NCI-H69 (cell line): ENCODE measurements at places on chromosomes 4 and X.
A peak's percentile ranks its signal among the peaks of the same experiment; 100 is the strongest.

- DNase-seq, result no peak
Measured at GRCh38 chrX:68203646-68204045, 229.6 kb downstream of the OPHN1 start.

- DNase-seq, result no peak
Measured at GRCh38 chr4:26525136-26525770, 35.0 kb upstream of the CCKAR start.

DNA sequence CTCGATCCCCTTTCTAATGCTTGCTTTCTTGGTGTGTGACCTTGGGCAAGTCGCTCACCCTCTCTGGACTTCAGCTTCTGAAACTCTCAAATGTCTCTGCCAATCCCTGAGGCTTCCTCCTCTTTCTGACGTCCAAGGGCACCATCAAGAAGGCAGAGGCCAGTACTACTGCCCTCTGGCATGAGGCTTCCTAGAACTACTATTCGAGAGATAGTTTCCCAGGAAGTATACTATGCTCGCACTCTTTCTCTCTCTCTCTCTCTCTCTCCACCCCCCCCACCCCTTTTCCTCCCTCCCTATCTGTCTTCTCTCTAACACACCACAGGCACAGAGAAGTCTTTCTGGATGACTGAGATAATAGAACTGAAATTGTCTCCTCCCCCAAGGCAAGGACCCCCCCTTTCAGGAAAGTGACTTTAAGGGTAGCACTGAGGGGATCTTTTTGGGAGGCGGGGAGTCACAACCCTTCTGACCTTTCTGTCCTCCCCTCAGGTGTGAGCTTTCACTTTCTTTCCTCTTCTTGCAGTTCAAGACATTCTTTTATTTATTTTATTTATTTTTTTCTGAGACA, 20.0 kb upstream of the BCOR start:
- no peak for DNase-seq

DNA sequence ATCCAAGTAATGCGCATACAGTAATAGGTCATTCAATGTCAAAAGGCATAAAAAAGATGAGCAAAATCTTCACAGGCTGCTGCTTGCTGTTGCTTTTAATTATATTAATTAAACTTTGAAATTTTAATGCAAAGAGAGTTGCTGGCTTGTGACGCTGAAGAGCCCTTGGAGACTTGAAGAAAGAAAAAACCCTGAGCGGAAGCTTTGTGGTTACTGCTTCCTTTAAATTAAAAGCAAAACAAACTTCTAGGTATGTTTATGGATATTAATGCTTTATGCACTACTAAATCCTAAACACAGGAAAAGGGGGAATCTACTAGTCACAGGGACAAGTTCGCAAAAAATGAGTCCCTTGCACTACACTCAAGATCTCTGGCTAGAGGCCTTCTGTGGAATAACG, 166.7 kb downstream of the ANTXR2 start:
- DNase-seq, result no peak

DNA sequence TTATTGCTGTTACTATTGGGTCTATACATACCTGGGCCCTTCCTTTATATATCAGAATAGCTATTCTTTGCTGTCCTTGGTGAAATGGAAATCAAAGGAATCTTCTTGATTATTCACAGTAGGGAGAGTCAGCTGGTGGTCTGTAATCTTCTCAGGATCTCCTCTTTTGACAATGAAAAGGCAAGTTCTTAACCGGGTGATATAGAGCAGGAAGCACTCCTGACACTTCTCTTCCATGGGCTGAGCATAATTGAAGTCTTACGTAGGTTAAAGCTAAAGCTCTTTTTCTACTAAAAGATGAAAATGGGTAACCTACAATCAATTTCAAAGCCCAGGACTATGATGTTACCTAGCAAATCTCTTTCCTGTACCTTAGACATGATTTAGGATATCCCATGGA, 274.9 kb upstream of the LCORL start:
- no peak for DNase-seq

DNA sequence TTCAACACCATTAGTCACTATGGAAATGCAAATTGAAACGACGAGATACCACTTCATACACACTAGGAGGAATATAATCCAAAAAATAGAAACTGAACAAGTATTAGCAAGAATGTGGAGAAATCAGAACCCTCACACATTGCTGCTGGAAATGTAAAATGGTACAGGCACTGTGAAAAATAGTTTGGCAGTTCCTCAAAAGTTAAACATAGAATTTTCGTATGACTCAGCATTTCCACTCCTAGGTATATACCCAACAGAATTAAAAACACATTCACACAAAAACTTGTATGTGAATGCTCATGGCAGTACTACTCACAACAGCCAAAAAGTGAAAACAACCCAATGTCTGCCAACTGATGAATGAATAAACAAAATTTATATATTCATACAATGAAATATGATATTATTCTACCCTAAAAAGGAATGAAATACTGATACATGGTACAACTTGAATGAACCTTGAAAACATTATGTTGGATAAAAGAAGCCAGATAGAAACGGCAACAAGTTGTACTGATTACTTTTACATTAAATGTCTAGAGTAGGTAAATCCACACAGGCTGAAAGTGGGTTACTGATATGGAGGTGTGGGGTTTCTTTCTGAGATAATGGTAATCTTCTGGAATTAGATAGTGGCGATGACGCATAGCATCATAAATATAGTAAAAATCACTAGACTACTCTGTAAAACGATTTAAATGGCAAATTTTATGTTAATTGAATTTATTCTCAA, 22.3 kb downstream of the TEC start:
- no peak for DNase-seq

GRCh38 chrX:34053931-34054330, 78.2 kb downstream of the FAM47A start:
- no peak for DNase-seq

DNA sequence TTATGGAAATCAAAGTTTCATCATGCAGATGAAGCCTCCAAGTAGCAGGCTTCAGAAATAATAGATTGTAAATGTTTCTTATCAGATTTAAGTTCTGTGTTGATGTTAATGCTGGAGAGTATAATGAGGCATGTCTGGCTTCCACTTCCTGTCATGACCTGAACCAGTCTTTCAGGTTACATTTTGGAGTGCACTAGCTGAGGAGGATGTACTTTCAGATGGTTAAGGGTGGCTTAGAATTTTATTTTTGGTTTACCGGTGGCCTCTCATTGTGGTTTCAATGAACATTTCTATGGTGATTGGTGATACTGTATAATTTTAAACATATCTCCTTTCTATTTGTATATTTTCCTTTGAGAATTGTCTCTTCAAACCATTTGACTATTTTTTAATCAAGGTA, 890.4 kb downstream of the SH3BGRL start:
- no peak for DNase-seq

DNA sequence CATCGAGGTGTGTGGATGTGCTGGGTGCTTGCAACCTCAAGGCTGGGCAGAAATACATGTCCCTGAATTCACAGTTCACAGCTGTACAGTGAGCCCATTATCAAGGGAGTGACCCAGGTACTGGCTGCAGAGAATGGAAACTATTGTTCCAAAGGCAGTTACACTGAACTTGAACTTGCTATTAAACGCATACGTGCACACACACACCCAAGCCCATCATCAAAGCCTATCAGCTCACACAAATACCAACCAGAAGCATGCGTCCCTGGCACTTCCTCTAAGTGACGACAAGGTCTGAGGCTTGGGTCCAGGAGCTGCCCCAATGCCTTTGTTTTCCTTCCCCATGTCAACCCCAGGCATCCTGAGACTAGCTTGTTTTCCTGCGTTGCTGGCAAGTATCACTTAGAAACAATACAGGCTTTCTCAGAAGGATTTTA, 88.6 kb downstream of the IRF2 start:
- peak; percentile 46 for DNase-seq

DNA sequence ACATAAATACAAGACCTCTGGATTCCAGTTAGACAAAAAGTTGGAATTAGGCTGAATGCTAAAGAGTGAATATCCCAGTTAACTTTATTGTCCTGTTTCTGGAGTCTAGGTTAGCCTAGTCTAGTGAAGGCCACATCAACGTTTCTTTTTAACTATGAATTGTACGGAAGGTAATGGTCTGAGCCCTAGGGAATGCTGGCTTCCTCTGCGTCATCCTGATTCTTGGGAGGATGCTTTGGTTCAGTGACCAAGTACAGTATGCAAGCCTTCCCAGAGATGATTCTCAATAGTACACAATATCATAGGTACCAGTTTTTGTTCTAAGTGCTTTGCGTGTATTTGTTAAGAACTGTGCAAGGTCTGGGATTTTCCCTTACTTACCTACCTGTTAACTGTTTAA, 11.8 kb downstream of the DIAPH2 start:
- DNase-seq, result no peak

DNA sequence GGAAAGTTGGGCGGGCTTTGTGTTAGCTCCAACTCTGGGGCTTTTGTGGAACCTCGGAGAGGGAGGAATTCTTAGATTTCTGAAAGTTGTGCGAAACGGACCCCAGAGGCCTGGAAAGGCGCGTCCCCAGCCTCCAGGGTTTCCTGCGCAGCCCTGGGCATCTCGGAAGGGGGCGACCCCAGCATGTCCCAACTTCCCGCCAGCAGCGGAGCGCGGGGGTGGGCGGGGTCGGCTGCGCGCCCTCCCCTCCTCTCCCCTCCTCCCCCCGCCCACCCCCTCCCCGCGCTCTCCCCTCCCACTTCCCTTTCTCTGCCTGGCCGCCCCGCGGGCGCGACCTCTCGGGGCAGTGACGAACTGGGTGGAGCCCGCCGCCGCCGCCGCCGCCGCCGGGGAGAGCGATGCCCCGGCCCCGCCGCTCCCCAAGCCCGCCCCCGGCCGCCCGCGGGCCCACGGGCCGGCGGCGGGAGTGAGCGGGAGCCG, 16.8 kb downstream of the PTTG2 start:
- peak; percentile 87 for DNase-seq

DNA sequence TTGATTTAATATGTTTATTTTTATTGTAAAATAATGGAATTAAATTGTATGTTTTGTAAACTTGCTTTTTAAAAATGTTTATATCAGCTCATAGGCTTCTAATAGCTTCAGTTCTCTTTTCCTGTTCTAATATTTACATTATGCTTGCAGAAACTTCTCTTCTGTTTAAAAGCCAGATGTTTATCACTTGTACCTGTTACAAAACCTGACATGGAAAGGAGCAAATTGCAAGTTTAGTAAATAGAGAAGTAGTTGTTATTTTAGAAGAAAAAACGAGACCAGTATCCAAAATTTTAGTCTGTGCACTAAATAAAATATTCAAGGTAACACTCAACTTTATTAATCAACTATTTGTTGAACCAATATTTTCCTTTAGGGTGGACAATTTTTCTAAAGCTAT, 69.4 kb upstream of the GUCY1A1 start:
- no peak for DNase-seq

DNA sequence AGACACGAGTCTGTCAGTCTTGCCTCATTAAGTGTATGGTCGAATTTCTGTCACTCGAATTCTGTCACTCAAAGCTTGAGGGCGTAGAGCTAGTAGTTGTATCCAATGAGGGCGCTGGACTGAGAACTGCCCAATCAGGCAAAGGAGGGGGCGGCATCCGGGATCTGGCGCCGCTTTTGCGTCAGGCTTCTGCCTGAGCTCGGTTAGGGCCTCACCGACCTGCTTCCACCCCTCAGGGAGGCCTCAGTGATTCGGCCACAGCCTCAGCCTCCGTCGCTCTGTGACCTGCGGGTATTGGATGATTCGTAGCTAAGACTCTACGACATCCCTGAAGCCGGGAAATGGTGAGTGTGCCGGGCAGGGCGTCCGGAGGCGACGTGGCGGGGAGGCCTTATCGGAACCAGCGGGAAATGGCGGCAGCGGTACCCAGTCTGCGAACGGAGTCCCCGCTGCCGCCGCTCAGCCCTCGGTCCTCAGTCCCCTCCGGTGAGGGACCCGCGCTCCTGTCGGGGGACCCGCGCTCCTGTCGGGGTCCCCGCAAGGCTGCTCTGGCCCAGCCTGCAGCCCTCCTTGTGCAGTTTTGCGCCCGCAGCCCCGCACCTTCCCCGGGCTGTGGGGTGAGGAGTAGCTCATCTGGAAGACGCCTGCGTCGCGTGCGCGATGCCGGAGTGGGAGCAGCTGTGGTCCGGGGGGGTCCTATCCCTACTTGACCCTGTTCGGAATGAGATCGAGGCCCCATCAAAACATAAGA, 88.3 kb downstream of the ZNF718 start:
- no peak for DNase-seq

- DNase-seq, result no peak
Measured at GRCh38 chr4:130574215-130574614, 1478.3 kb downstream of the C4orf33 start.

GRCh38 chr4:115310641-115311040, 197.2 kb upstream of the NDST4 start:
- DNase-seq, result no peak

DNA sequence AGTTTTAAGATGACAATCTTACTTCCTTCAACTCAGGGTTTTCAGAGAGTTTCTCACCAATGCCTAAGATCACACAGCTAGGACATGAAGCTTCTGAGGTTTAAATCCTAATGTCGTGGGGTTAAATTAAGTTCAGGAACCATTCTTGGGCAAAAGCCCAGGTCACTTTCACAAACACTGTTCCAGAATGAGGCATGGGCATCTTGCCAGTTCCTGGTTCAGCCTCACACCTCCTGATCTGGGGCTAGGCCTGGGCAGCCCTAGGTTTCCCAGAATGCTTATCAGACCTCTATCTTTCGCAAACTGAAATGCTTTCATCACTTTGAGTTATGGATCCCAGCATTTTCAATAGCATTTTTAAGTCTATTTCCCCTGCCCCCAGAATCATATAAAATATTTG, 224.8 kb upstream of the EDA2R start:
- no peak for DNase-seq

DNA sequence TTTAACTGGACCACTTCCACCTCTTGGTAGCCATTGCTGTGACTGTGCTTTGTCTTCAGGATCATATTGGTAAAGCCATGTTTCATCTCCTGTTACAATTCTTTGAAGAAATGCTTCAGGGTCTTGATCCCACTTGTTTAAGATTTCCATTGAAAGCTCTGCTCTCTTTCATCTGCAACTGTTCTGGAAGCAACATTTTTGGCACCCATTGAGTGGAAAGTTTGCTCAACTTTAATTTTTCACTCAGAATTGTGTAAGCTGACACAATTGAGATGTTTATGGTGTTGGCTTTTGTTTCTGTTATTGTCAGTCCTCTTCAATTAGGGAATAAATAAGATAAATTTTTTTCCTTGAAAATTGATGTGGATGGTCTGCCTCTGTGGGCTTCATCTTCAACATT, 237.4 kb downstream of the MAPK10 start:
- no peak for DNase-seq

GRCh38 chr4:3877236-3877635, 111.1 kb downstream of the ADRA2C start:
- DNase-seq, result no peak

DNA sequence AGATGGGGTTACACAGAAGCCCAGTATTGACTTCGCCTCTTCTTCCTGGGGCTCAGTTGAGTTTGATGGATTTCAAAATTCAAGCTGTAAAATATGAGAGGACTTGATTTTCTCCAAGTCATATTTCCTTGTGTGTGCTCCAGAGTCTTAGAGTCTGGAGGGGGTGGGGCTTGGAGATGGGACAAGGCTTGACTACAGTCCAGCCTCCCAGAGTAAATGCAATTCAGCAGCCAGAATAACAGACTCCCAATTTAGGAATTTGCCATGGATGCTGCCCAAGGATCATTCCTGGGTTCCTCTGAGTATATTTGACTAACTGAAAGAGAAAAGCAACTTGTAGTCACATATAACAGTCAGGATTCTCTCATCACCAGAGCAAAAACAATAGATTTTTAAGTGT, 53.7 kb upstream of the RBPJ start:
- DNase-seq, result no peak
